ENCODE measurements at places on chromosomes 13 and 19. TPM values are rescaled to one million over a fixed set of nuclear protein-coding genes. Genes with fewer than 3 reads are reported as not detected.

MEIOSIN gene
- polyA plus RNA-seq = not detected

- no peak for DNase-seq
Observed at GRCh38 chr13:21033212-21033840, 28.1 kb downstream of the LATS2 start.

DNA sequence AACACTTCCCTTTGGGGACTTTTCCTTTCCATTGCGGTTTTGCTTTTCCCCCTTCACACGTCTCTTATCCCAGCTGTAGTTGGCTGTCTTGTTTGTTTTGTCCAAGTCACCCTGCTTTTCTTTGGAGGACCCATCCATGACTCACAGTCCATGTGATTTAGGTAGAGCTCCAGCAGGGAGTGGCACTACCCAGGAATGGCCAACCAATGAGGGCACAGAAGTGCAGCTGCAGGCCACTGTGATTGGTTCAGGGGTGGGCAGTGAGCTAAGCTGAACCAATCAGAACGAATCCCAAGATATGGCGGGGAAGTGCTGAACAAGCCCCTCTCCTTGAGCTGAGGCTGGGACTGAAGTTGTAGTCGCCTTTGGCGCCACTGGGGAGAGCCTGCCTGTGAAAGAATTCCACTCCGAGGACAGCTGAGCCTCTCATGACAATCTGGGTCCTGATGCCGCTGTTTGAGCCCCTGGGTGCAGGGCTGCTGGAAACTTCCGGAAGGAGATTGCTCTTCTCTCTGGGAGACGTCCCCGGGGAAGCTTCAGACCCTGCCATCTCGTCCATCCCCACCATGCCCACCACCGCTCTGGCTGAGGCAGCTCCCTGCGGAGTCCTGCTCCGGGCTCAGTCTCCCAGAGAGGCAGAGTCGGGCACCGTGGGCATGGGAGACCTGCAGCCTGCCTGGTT is 62.9 kb upstream of the URI1 start:
- no peak for DNase-seq

GRCh38 chr19:12913851-12914690 is 5.0 kb downstream of the SYCE2 start:
- peak; percentile 30 for DNase-seq

- peak; percentile 7 for DNase-seq
Observed at GRCh38 chr13:18212873-18213272, 968.8 kb downstream of the TUBA3C start.

DNA sequence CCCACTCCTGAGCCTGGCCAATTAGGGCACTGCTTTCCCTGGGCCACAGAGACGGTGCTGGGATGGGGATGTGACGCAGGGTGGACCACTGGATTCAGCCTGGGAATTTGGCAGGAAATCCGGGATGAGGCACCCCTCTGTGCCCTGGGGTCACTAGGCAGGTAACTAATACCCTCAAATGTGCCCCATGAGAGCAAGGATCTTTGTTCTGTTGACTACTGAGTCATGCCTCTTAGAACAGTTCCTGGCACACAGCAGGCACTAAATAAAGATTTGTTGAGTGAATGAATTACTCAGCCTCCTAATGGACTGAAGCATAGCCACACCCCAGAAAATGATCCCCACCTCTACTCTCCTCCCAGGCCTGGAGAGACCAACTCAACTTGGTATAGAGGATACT is 15.9 kb downstream of the OPA3 start:
- DNase-seq = no peak

- DNase-seq = no peak
Observed at GRCh38 chr13:46561286-46561685, 8.3 kb downstream of the LRCH1 start.

KRTDAP gene
- polyA plus RNA-seq = not detected

DNA sequence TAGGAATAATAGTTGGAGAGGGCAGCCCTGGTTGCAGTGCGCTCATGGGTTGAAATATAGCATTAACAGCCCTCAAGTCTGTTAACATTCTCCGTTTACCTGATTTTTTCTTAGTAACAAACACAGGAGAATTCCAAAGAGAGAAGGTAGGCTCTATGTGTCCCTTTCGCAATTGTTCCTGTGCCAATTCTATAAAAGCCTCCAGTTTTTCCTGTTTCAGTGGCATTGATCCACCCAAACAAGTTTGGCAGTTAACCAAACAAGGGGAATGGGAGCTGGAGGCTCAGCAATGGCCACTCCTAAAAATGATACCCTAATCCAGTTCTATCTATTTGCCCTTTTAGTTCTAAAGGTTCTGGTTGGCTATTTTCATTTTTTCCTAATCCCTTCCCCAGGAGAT is 151.6 kb downstream of the ZNF486 start:
- DNase-seq = no peak

CEACAM16 gene
- polyA plus RNA-seq = 0.98 TPM

DNA sequence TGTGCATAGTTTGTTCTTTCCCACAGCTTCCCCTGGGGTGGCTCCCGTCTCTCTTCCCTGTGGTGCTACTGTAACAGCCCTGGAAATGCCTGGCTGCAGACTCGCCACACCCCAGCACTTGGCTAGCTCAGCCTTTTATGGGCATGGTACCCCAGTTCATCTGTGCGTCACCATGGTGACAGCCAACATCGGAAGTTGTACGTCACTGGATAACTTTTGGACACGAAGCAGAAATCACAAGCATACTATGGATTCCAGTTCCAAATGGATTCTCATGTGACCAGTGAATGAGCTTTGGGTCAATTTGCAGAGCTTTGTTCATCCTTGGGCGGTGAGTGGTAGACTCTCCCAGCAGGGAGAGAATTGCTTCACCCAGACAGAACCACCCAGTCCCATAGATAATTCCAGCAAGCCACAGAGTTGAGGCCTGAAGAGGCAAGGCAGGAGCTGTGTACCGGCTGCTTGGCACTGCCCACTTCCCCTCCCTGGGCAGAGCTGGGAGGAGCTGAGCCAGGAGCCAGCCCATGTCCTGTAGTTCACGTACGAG is 54.4 kb downstream of the COL4A2 start:
- peak; percentile 91 for DNase-seq

DNA sequence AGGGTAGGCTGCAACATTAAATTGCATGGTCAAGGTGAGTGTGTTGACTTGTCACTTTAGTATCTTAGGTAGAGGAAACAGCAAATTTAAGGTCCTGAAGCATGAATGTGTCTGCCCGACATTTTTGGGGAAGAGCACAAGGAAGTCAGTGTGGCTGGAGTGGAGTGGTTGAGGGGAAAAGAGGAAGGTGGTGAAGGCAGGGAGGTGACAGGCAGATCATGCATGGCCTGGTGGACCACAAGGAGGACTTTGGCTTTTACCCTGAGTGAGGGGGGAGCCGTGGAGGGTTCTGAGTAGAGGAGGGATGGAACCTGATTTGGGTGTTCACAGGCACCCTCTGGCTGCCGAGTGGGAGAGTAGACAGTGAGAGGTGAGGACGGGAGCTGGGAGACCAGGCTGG is 168.0 kb downstream of the IER2 start:
- DNase-seq = no peak

GRCh38 chr19:6271721-6272410 is 7.9 kb downstream of the MLLT1 start:
- DNase-seq = peak; percentile 59

GRCh38 chr19:4707322-4707721 is 16.3 kb downstream of the DPP9 start:
- DNase-seq = no peak

CPB2 gene
- polyA plus RNA-seq = not detected

DNA sequence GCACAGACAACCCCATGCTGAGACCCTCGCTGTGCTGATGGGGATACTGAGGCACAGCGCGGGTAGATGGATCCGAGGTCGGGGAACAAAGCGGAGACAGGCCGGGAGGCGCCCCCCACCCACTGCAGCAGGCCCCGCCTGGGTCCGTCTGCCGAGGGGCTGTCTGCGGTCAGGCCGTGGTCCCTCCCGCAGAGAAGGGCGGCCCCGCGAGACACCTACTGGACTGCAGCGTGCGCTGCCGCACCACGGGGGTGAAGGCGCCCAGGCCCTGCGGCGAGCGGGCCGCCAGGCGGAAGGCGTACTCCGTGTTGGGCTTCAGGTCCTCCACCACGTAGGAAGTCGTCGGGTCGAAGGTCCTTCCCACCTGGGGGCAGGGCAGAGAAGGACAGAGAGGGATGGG is 101.9 kb downstream of the PTPRS start:
- no peak for DNase-seq

CSNK1G2 gene
- polyA plus RNA-seq = 34.4 TPM

- DNase-seq = no peak
Observed at GRCh38 chr19:3572855-3573161, at the start of gene HMG20B. Gene HMG20B (plus strand): TSS chr19:3572944. CDS start chr19:3573310, 366 bp downstream.

ZC3H4 gene
- polyA plus RNA-seq = 22.5 TPM

DNA sequence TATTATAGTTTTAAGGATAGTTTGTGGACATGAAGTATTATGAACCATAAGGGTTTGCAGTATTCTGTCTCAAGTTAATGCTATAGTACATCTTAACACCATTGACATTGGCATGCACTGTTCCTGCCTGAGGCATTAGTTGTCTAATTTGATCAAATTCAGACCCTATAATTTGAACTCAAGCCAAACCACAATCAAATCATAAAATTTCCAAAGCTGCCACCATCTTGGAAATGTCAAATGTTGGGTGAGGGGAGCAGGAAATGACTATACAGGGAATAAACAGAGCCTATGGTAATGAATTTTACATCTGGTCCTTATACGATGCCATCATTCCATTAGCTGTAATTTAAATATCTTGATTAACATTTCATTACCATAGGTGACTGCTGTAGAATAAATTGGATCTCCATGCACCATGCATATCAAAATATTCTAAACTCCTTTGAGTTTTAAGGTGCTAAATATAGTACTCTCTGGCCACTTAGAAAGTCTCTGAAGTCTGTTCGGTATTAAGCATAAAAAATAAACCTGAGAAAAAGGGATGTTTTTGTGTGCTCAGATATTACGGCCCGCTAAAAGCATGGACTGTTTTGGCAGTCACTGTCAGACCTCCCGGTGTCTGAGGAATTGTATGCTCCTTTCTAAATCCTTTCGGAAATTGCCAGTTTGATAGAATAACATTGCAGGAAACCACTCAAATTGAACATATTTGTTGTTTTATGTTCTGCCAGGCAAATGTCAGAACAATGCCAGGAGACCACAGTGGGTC is 257.7 kb downstream of the SPRY2 start:
- peak; percentile 76 for DNase-seq

DNA sequence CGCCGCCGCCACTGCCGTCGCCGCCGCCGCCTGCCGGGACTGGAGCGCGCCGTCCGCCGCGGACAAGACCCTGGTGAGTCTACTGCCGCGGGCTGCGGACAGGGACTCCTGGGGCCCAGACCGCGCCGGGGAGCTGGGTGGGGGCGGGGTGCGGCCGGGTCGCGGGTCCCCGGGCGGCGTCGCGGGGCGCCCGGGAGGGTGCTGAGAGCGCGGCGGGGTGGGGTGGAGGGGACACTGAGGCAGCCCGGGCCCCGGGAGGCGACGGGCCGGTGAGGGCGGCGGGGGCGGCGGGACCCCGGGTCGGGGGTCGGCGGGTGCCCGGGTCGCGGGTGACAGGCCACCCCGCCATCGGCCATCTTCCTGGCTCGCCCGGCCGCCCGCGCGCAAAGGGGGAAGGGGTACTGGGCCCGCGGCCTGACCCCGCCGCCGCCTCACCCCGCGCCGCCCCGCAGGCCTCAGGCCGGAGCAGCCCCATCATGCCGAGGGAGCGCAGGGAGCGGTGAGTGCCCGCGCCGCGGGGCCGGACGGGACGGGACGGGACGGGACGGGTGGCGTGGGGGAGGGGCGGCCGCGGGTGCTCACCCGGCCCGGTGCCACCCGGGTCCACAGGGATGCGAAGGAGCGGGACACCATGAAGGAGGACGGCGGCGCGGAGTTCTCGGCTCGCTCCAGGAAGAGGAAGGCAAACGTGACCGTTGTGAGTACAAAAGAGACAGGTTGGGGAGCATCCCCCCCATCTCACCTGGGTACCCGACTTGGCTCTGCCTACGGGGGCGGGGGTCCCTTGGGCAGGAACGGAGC is 489 bp downstream of the CCNE1 start:
- DNase-seq = no peak

ZNF571 gene
- 8.3 TPM for polyA plus RNA-seq

DNA sequence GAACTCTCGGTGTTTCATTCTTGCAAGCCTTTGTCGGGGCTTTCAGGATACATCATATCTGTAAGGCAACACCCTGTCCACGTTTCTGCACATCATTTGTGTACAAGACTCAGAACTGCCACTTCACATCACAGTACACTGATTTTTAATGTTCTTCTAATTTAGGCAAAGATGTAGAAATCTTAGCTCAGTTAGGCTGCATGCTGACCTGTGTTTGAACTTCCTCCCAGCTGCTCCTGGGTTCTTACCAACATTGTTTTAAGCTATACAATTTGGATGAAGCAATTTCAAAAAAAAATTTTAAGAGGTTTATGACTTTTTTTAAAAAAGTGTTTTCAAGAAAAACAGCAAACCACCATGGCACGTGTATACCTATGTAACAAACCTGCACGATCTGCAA is 1047.9 kb upstream of the SLC10A2 start:
- peak; percentile 79 for DNase-seq

- DNase-seq = no peak
Observed at GRCh38 chr19:8666814-8667405, 31.7 kb downstream of the ACTL9 start.

DNA sequence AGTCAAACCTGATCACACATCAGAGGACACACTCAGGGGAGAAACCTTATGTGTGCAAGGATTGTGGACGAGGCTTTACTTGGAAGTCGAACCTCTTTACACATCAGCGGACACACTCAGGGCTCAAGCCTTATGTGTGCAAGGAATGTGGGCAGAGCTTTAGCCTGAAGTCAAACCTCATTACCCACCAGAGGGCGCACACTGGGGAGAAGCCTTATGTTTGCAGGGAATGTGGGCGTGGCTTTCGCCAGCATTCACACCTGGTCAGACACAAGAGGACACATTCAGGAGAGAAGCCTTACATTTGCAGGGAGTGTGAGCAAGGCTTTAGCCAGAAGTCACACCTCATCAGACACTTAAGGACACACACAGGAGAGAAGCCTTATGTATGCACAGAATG is 8.2 kb upstream of the ZNF527 start:
- no peak for DNase-seq

DNA sequence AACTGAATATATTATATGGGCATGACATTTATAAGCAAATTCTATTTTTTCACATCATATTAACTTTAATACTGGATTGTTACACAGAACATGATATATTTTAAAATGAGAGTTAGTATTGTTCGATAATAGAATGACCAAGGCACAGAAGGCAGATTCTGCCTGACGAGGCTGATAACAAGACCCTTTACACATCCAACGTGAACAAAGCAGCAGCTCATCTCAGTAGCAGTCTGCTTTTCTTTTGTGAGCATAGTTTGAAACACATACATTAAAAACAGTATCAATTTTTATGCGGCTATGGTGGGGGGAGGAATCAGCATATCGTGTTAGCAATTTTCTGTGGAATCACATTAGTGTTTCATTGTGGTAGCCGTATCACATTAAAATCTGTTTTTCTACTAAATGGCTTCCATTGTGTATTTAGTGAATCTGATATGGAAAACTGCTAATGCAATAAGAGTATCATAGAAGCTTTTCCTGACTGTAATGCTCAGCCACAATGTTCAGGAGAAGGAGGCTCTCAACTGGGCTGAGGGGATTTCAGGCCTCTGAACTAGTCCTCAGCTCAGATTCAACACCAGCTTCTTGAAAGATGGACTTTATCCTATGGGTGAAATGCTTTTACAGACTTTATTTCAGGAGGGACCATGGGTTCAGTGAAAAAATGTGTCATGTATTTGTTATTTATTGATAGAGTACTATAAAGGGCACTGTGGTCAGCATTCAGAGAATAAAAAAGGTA is 4.0 kb downstream of the SMAD9 start:
- DNase-seq = no peak

GRCh38 chr13:113598481-113598880 is 13.9 kb downstream of the TFDP1 start:
- no peak for DNase-seq

- DNase-seq = no peak
Observed at GRCh38 chr19:35211545-35212230, 16.9 kb downstream of the FAM187B start.
